T-helper 17 cell (primary cell): ENCODE measurements at places on chromosomes 2 and 18.

DNA sequence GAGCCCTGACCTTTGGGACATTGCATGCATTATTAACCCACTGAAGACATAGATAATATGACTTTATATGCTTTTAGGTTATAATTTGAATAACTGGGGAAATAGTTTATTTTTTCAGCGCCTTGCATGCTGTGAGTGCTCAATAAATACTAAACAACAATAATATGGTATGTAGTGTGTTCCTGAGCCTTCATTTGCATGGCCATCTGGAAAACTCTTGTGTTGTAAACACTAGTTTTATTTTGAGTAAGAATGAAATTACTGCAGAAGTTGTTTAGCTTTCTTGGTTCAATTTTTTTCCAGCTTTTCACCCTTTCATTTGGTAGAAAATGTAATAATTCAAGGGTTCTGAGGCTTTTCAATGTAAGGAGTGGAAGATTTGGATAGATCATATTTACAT, 189.3 kb upstream of the GALNT5 start:
- no peak for DNase-seq

GRCh38 chr2:198116756-198117155, 312.4 kb downstream of the PLCL1 start:
- DNase-seq = no peak

DNA sequence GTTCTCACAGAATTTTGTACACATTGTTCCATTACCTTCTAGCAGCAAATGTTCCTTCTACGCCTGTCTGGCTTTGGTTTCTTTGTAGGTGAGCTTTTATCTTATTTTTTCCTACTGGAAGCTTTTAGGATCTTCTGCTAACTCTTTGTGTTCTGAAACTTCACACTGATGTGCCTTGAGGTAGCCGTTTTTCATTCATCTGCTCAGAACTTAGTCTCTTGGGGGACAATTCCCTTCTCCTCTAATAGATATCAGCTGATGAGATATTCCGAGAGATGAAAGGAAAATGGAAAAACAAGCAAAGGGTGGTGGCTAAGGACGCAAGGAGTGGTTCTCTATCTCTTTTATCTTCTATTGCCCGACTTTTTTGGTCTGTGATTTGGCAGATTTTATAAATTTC, 27.8 kb upstream of the LPIN1 start:
- DNase-seq = no peak

DNA sequence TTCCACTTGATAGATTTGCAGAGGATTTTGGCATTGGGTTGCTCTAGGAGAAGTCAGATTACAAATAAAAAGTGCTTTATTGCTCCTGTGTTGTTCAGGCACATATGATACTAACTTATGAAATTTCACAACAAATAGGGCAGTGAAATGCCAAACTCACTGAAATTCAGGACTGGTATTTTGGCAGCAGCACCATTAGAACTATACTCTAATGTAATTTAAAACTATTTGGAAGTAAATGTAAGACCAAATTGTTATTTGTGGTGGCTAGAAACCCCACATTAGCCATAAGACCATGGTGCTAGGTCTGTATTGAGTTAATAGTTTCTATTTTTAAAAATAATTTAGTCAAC, 57.2 kb downstream of the SPTBN1 start:
- no peak for DNase-seq

- no peak for DNase-seq
These were observed 124.0 kb downstream of the PKP4 start for GRCh38 chr2:158580760-158581159.
